Aorta (tissue), 5 donors: ENCODE measurements at places on chromosomes 6 and 20. TPM values are rescaled to one million over a fixed set of nuclear protein-coding genes. Genes with fewer than 3 reads are reported as not detected.

- no peaks in the 10 kb centered on the region for H3K36me3 ChIP-seq
- H3K27ac ChIP-seq = no peak overlapping the region
- no peaks in the 10 kb centered on the region for H3K4me1 ChIP-seq
- DNase-seq = no peak
Observed at GRCh38 chr20:14986656-14987055, 649.2 kb upstream of the FLRT3 start.

GRCh38 chr6:2794171-2794730 lies 29.1 kb downstream of the WRNIP1 start:
- no peak for DNase-seq
- no peaks in the 10 kb centered on the region for H3K4me1 ChIP-seq
- H3K27ac ChIP-seq = no peak overlapping the region
- no peaks in the 10 kb centered on the region for H3K27me3 ChIP-seq

The UCKL1 gene
- polyA plus RNA-seq = 24.3 TPM

GRCh38 chr6:110933912-110934311 lies 24.6 kb upstream of the GTF3C6 start:
- no peak for DNase-seq
- no peaks in the 10 kb centered on the region for H3K36me3 ChIP-seq
- no peak overlapping the region for H3K4me3 ChIP-seq
- H3K27me3 ChIP-seq = no peaks in the 10 kb centered on the region
- no peak overlapping the region for H3K27ac ChIP-seq

The SSTR4 gene
- polyA plus RNA-seq = not detected

- no peaks in the 10 kb centered on the region for H3K27me3 ChIP-seq
- H3K27ac ChIP-seq = no peak overlapping the region
- H3K36me3 ChIP-seq = no peaks in the 10 kb centered on the region
- H3K4me1 ChIP-seq = no peaks in the 10 kb centered on the region
Observed at GRCh38 chr20:31568773-31569162, 36.3 kb upstream of the ID1 start.

The MRAP2 gene
- polyA plus RNA-seq = 90.8 TPM

The CFAP206 gene
- polyA plus RNA-seq = not detected

The OVOL2 gene
- polyA plus RNA-seq = 3.1 TPM

DNA sequence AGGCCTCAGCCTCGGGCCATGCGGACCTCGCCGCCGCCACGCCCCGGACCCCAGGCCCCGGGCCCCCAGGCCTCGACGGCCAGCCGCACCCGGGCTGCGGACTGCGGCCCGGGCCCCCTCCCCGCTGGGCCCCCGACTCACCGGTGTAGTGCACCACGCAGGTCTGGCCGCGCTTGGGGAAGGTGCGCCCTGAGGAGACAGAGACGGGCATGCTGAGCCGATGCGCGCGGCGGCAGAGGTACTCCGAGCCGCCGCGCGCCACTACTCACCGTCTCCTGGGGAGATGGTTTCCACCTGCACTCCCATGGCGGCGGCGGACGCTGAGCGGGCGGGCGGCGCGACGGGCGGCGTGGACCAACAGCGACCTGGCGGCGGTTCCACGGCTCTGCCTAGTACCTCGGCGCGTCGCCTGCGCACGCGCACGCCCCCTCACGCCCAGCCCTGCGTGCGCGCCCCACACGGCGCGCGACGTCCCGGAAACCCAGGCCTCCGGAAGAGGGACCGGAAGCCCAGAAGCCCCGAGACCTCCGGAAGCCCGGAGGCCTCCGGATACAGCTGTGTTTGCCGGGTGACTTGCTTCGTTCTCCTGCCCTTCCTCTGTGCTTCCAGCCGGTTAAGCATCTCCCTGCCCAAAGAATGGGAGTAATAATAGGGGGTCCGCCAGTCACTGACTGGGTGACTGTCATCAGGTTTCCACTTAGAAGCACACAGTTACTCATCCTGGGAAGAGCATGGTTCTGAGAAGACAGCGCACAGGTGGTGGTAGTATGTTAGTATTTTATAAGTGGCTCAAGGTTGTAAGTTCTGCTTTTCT lies at the start of gene FKBP1A:
TSS of gene FKBP1A (minus strand) at position 362 of the 814 bp plus-strand sequence. CDS start at position 306, 56 bp downstream.
- peak; percentile 94 for DNase-seq
- H3K27ac ChIP-seq = no peak within 1 kb of the TSS
- no peaks in the 10 kb centered on the region for H3K27me3 ChIP-seq
- H3K4me1 ChIP-seq = peaks cover 3% of the 10 kb centered on the region
- no peaks in the 10 kb centered on the region for H3K36me3 ChIP-seq

DNA sequence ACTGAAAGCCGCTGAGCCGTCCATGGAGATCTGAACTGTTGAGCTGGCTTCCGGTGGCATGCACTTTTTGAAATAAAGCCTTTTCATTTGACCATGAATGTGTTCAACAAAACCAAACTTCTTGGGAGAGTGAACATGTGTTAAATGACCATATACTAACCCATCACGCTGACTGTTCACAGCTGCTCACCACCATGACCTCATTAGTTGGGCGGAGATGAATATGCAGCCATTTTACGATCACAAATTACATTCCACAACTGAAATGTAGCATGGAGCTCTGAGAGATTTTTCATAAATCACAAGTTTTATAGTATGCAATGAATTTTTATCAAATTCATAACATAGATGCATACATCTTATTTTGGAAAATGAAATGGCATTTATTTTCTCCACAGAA lies 4.2 kb downstream of the RAMACL start:
- no peak for DNase-seq
- no peaks in the 10 kb centered on the region for H3K36me3 ChIP-seq
- H3K27ac ChIP-seq = no peak overlapping the region
- no peak overlapping the region for H3K4me3 ChIP-seq

DNA sequence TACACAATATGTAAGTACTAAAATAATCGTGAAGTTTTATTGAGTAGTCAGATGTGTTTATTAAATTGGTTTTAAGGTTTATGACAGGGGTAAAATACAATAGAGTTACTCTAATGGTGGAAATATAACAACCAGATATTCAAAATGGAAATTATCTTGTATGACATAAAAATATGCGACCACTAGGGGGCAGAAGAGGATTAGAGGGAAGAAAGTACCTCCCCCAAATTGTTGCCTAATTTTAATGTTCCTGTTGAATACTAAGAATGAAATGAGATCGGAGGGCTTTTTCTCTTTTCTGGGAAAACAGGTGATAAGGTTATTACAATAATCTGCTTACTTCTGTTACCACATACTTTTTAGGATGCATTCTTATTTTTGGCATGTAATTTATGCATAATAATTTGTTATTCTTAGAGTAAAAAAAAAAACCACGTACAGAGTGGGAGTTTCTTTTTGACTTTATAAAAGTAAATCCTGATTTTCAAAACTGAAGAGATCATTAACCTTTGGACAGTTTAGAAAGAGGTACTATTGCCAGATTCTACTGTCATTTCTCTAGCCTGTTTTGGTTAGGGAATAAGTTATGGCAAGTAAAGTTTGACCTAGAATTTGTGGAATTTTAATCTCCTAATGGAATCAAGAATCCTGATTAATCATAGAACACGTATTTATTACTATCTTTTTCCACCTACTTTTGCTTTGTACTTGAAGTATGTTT lies 159.2 kb downstream of the CD109 start:
- H3K4me1 ChIP-seq = no peaks in the 10 kb centered on the region
- H3K4me3 ChIP-seq = no peak overlapping the region
- H3K27ac ChIP-seq = no peak overlapping the region
- DNase-seq = no peak
- H3K36me3 ChIP-seq = no peaks in the 10 kb centered on the region

The PRPH2 gene
- polyA plus RNA-seq = 0.72 TPM

GRCh38 chr6:109006818-109007217 lies 87.8 kb downstream of the SESN1 start:
- DNase-seq = no peak
- H3K36me3 ChIP-seq = no peaks in the 10 kb centered on the region
- no peak overlapping the region for H3K27ac ChIP-seq

DNA sequence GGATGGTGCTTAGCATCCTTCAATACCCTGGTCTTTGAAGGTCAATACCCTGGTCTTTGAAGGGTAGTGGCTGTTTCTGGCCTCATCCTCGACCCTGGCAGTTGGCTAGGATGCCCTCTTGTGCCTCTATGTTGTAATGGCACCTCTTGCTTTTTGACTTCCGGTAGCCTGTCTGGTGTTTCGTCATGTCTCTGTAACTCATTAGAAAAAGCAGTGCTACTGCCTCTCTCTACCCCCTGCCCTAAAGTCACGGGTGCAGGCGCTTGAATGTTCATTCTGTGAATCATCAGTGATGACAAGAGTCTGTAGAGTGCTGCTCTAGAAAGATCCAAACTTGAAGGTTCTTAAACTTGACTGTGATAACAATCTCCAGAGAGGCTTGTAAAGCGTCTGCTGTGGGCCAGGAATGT lies 28.3 kb downstream of the RSPO4 start:
- no peak overlapping the region for H3K4me3 ChIP-seq
- no peaks in the 10 kb centered on the region for H3K4me1 ChIP-seq
- no peak for DNase-seq
- no peak overlapping the region for H3K27ac ChIP-seq
- H3K27me3 ChIP-seq = no peaks in the 10 kb centered on the region
- H3K36me3 ChIP-seq = no peaks in the 10 kb centered on the region

The F13A1 gene
- 84.6 TPM for polyA plus RNA-seq

GRCh38 chr6:158002249-158002950 lies 20.7 kb downstream of the SYNJ2 start:
- H3K4me1 ChIP-seq = peaks cover 4% of the 10 kb centered on the region
- peak overlapping the region; percentile 82 for H3K27ac ChIP-seq
- H3K4me3 ChIP-seq = no peak overlapping the region

GRCh38 chr20:684676-685319 lies 9.2 kb upstream of the SCRT2 start:
- no peak for DNase-seq
- no peak overlapping the region for H3K27ac ChIP-seq
- no peaks in the 10 kb centered on the region for H3K4me1 ChIP-seq
- H3K27me3 ChIP-seq = no peaks in the 10 kb centered on the region

The ANKRD6 gene
- 21.4 TPM for polyA plus RNA-seq

DNA sequence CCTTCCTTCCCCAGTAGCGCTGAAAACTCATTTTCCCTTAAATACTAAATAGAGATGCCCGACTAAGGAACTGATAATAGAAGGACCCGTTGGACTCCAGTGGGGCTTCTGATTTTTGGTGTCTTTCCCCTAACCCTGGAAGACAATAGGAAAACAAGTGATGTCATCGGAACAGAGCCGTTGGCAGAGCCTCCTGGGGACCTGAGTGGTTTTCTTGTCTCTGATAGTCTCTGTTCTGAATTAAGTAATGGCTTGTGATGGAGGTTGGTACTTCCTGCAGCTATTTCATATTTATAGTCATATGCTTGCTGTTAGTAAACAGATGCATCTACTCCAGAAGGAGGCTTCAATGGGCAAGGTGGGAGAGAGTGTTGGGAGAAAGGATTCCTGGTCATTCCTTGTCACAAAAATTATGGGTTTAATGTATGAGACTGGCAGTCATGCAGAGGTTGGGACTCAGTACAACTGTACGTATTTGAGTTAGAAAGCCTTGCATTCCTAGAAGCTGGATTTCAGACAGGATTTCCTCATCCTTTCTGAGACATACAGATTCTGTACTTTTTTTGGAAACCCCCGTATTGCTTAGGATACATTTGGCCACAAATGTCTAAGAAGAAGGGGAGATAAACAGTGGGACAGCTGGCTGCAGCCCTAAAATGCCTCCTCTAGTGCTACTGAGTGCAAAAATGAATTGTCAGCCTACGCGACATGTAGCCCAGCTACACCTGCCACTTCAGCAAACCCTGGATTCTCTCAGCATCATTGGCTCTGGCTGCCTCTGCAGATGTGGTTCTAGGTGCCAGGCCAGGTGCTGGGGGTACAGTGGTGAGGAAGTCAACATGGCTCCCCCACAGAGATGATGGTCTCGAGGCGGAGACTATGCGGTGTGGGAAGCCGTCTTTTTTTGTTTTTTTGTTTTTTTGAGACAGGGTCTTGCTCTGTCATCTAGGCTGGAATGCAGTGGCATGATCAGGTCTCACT lies 38.1 kb downstream of the CDS2 start:
- no peak for DNase-seq
- H3K27ac ChIP-seq = no peak overlapping the region
- no peaks in the 10 kb centered on the region for H3K36me3 ChIP-seq
- H3K4me3 ChIP-seq = no peak overlapping the region
- peaks cover 11% of the 10 kb centered on the region for H3K4me1 ChIP-seq

DNA sequence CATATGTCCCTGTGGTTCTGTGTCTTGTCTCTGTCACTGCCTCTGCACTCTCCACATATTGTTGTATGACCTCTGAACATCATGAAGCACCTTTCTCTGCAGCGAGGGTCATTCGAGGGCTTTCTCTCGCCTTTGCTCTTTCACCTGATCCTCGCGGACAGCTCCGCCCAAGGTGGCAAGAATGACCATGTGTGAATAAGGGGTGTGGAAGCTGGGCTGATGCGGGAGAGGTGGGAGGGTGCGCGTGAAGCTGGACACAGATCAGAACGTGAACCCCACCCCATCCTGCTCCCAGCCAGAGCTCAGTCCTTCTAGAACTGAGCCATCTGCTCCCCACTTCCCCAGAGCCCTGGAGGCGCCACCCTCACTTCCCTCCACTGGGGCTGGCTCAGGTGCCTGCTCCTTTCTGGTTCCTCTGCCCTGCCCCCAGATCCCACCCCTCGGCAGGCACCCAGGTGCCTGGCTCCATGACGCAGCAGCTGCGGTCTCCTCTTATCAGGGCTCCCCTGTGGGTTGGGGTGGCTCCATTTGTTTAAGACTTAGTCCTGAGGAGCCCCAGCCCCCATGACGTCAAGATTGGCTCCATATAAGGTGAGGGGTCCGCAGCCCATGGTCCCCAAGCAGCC lies at the start of gene MUCL3:
TSS of gene MUCL3 (plus strand) at position 613 of the 626 bp plus-strand sequence. CDS start 27 bp downstream, outside the sequence.
- no peaks in the 10 kb centered on the region for H3K36me3 ChIP-seq
- H3K4me1 ChIP-seq = no peaks in the 10 kb centered on the region
- no peak within 1 kb of the TSS for H3K27ac ChIP-seq
- H3K4me3 ChIP-seq = no peak within 1 kb of the TSS
- no peaks in the 10 kb centered on the region for H3K27me3 ChIP-seq
